Vagina (tissue), 2 donors: ENCODE measurements at places on chromosomes 16 and 17. TPM values are rescaled to one million over a fixed set of nuclear protein-coding genes. Genes with fewer than 3 reads are reported as not detected.
A peak's percentile ranks its signal among the peaks of the same experiment; 100 is the strongest.

DNA sequence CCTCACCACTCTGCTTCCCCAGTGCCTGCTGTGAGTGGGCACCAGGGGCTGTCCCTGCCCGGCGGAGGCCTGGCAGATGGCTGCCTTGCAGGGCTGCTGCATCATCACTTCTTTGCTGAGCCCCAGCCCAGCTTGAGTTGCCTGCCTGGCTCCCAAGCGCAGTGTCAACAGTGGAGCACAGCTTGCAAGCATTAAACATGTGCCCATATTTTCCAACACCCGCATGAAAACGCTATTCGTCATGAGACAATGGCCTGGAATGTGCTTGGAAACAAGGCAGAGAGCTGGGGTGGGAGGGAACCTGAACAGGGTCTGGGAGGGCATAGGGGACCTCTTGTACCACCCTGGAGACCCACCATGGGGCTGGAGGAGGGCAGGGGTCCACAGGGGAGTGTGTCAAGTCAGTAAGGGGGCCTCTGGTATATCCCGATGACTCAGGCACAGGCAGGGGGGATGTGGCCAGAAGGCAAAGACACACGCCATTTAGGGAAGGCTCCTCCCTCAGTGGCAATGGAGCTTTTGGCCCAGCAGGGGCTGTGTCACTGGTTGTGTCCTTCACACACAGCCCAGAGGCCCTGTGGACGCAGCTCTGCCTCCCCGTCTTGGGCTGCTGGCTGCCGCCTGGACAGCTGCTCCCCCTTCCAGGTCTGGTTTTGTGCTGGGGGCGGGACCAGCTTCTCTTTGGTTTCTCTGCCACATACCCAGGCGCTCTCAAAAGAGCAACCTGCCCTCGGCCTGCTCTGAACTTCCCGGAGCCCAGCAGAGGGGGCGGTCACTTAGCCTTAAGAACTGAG, 17.4 kb upstream of the MTSS2 start:
- peak overlapping the region; percentile 94 for H3K27ac ChIP-seq
- H3K4me1 ChIP-seq = peaks cover 100% of the 10 kb centered on the region
- H3K36me3 ChIP-seq = no peaks in the 10 kb centered on the region
- DNase-seq = no peak

- DNase-seq = no peak
- no peaks in the 10 kb centered on the region for H3K36me3 ChIP-seq
- peaks cover 40% of the 10 kb centered on the region for H3K4me1 ChIP-seq
- no peak overlapping the region for H3K27ac ChIP-seq
- H3K27me3 ChIP-seq = no peaks in the 10 kb centered on the region
These were observed 130.8 kb downstream of the XYLT1 start for GRCh38 chr16:17339764-17340541.

- H3K4me1 ChIP-seq = peaks cover 38% of the 10 kb centered on the region
- H3K36me3 ChIP-seq = no peaks in the 10 kb centered on the region
- peak overlapping the region; percentile 24 for H3K4me3 ChIP-seq
These were observed 615 bp downstream of the CARMIL2 start for GRCh38 chr16:67645397-67646121.

DNA sequence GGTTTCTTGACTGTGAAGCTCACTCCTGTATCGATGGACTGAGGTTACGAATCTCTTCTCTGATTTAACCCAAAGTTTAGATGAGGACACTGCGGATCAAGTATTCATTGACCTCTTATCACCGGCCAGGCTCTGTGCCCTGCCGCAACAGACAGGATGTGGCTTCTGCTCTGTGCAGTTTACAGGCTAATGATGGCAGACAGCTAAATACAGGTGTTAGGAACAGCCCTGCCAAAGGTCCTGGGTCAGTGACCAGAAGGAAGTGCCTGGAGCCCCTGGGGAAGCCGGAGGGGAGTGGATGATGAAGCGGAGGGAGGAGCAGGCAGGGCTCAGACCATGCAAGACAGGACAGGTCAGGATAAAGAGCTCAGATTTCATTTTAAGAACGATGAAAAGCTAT, 44.4 kb downstream of the HAPSTR1 start:
- no peak overlapping the region for H3K27ac ChIP-seq
- H3K4me3 ChIP-seq = no peak overlapping the region
- no peak for DNase-seq
- no peaks in the 10 kb centered on the region for H3K27me3 ChIP-seq
- H3K36me3 ChIP-seq = no peaks in the 10 kb centered on the region

DNA sequence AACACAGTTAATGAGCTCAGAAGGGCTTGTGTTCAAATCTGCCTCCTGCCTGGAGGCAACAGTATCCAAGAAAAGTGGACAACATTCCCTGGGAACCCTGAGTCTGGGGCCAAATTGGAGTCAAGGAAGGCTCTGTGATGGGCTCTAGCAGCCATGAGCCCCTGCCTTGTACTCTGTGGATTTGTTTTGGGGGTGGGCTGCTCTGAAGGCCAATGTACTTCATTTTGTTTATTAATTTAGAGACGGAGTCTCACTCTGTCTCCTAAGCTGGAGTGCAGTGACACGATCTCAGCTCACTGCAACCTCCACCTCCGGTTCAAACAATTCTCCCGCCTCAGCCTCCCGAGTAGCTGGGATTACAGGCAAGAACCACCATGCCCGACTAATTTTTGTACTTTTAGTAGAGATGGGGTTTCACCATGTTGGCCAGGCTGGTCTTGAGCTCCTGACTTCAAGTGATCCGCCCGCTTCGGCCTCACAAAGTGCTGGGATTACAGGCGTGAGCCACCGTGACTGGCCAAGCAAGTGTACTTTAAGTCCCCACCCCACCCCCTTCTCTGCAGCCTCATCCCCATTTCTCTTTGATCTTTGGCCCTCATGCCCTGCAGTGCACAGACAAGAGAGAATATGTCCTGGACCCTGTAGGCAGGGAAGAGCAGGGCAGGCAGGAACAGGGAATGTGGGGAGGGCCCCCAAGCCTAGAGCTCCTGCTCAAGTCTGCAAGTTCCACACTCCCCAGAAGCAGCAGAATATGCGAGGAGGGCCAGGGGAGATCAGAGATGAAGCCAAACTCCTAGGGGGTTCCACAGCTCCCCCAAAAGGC, 2.7 kb upstream of the GIP start:
- no peaks in the 10 kb centered on the region for H3K36me3 ChIP-seq
- no peak overlapping the region for H3K4me3 ChIP-seq
- no peak for DNase-seq
- H3K4me1 ChIP-seq = peaks cover 13% of the 10 kb centered on the region
- H3K27me3 ChIP-seq = no peaks in the 10 kb centered on the region
- no peak overlapping the region for H3K27ac ChIP-seq

Gene CTF1
- 3.2 TPM for total RNA-seq

- DNase-seq = no peak
- no peaks in the 10 kb centered on the region for H3K36me3 ChIP-seq
- no peak overlapping the region for H3K27ac ChIP-seq
- no peaks in the 10 kb centered on the region for H3K27me3 ChIP-seq
These were observed 181.2 kb downstream of the NTN1 start for GRCh38 chr17:9202532-9202931.

GRCh38 chr17:35056013-35056412, 7.5 kb downstream of the RFFL start:
- peaks cover 21% of the 10 kb centered on the region for H3K4me1 ChIP-seq
- no peaks in the 10 kb centered on the region for H3K36me3 ChIP-seq
- DNase-seq = no peak
- H3K4me3 ChIP-seq = no peak overlapping the region

DNA sequence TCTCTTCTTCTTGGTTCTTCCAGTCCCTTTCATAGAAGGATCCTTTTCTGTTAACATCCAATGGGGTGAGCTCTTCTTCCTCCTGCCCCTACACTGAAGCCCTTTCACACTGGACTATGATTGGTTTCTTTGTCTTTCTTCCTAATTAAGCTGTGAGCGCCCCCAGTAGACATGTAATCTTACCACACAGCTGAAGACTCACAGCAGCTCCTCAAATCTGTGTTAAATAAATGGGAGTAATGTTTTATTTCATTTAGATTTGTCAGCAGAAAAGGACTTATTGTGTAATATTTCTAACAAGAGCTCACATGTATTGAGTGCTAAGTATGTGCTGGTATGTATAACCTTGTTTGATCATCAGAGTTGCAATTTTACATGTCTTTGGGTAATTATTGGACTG, 55.7 kb downstream of the TOX3 start:
- no peak for DNase-seq
- no peaks in the 10 kb centered on the region for H3K36me3 ChIP-seq
- H3K4me1 ChIP-seq = no peaks in the 10 kb centered on the region
- H3K27ac ChIP-seq = no peak overlapping the region
- no peak overlapping the region for H3K4me3 ChIP-seq
- no peaks in the 10 kb centered on the region for H3K27me3 ChIP-seq

Gene MARVELD3
- total RNA-seq = 4.7 TPM

DNA sequence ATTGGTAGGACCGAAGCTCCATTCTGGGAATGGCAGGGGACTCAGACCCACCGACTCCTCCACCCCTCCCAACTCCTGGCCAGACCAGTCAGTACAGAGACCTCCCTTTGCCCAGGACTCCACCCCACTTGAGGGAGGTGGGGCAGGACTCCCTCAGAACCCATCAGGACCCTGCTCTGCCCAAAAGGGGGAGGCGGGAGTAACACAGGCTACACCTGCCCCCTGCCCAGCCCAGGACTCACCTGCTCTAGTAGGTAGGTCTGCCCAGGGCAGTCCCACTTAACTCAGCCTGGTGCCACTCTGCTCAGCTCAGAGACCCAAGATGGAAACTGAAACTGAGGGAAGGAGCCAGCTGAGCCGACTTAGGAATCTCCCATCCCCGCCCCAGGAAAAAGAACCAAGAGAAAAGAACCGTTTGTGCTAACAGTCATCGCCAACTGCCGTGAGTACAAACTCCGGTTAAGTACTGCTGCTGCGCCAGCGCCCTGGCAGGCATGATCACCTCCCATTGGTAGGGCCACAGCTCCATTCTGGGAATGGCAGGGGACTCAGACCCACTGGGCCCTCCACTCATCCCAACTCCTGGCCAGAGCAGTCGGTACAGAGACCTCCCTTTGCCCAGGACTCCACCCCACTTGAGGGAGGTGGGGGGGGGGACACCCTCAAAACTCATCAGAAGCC, 503 bp downstream of the DHX58 start:
- H3K27me3 ChIP-seq = no peaks in the 10 kb centered on the region
- peaks cover 30% of the 10 kb centered on the region for H3K4me1 ChIP-seq
- peak overlapping the region; percentile 51 for H3K4me3 ChIP-seq
- H3K36me3 ChIP-seq = peaks cover 7% of the 10 kb centered on the region

Gene IGSF6
- 0.74 TPM for total RNA-seq

DNA sequence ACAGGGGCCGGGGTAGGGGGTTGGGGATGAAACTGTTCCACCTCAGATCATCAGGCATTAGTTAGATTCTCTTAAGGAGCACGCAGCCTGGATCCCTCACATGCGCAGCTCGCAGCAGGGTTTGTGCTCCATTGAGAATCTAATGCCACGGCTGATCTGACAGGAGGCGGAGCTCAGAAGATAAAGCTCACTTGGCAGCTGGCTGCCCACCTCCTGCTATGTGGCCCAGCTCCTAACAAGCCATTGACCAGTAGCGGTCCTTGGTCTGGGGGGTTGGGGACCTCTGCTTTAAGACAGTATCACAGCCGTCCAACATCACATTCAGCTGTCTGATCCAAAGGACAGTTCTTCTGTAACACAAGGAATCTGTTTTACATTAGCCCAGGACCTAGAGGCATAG, 62.5 kb downstream of the SLC39A11 start:
- no peak overlapping the region for H3K27ac ChIP-seq
- DNase-seq = no peak
- H3K36me3 ChIP-seq = no peaks in the 10 kb centered on the region
- H3K4me3 ChIP-seq = no peak overlapping the region
- H3K4me1 ChIP-seq = peaks cover 11% of the 10 kb centered on the region

DNA sequence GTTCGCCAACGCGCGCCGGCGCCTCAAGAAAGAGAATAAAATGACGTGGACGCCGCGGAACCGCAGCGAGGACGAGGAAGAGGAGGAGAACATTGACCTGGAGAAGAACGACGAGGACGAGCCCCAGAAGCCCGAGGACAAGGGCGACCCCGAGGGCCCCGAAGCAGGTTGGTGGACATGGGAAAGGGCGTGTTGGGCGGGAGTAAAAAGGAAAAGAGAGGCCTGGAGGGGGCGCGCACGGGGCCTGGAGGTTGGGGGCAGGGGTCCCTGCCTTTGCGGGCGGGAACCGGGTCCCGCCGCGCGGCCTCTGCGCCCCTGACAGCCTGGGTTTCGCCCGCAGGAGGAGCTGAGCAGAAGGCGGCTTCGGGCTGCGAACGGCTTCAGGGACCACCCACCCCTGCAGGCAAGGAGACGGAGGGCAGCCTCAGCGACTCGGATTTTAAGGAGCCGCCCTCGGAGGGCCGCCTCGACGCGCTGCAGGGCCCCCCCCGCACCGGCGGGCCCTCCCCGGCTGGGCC, 2.1 kb downstream of the IRX5 start:
- no peak for DNase-seq
- no peaks in the 10 kb centered on the region for H3K36me3 ChIP-seq
- peaks cover 10% of the 10 kb centered on the region for H3K27me3 ChIP-seq
- peak overlapping the region; percentile 15 for H3K4me3 ChIP-seq

DNA sequence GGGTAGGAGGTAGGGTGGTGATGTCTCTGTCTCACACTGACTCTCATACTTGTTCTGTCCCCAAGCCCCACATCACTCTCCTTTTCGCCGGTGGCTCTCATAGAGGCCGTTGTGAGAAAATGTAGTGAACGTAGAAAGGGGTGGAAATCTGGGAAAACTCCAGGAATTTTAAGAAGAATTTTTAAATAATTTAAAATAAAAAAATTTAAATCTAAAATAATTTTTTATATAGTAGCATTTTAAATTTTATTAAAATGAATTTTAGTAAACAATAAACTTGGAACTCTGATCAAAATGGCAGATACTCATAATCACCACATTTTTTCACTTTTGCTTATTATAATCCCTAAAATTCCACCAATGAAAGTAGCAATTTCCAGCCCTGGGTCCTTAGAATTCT, 473.6 kb upstream of the ZFHX3 start:
- H3K27ac ChIP-seq = no peak overlapping the region
- H3K36me3 ChIP-seq = no peaks in the 10 kb centered on the region
- DNase-seq = no peak
- H3K27me3 ChIP-seq = no peaks in the 10 kb centered on the region

DNA sequence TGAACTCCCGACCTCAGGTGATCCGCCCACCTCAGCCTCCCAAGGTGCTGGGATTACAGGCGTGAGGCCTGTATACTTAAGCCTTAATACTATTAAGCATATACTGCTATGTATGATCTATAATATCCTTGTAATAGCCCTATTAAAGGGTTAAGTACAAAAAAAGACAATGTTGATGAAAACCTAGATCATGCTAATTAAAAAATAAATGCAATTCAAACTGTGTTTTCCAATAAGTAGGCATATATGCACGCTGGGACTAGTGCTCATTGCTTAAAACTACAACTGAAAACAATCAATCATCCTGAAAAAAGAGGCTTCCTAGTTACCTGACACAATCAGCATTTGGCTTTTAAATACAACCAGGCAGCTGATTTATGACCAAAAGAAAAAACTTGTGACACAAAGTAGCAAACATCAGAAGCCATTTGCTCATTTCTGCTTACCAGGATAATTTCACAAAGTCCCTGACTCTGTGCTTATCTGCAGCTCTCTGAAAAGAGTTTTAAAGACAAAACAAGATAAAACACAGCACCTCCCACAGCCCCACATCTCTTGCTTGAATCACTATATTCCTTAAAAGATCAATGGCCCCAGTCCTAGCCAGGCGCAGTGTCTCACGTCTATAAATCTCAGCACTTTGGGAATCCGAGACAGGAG, 11.1 kb downstream of the ZNF385C start:
- H3K27ac ChIP-seq = no peak overlapping the region
- no peaks in the 10 kb centered on the region for H3K27me3 ChIP-seq
- H3K4me1 ChIP-seq = no peaks in the 10 kb centered on the region
- no peak for DNase-seq
